ENCODE measurements at places on chromosomes 5 and 9.

DNA sequence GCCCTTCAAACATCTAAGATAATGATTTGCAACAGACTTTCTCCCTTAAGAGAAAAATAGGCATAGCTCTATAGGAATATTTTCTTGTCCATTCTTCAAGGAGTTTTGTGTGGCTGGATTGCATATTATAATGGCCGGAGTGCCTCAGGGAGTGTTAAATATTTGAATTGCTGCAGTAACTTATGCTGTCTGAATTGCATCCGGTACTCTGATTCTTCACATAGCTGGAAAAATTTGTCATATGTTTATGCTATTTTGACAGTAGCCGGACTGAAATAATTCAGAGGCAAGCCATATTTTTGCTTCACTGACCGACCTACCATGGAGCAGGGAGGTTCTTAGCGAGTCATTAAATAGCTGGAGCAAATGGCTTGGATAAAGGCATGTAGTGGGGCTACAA lies 621.0 kb downstream of the ACTL7B start:
- no peak for DNase-seq

- no peak for DNase-seq
Measured at GRCh38 chr9:134693011-134693410, 51.4 kb downstream of the COL5A1 start.

GRCh38 chr5:136212252-136212721 lies 19.3 kb upstream of the SMIM32 start:
- no peak for DNase-seq

DNA sequence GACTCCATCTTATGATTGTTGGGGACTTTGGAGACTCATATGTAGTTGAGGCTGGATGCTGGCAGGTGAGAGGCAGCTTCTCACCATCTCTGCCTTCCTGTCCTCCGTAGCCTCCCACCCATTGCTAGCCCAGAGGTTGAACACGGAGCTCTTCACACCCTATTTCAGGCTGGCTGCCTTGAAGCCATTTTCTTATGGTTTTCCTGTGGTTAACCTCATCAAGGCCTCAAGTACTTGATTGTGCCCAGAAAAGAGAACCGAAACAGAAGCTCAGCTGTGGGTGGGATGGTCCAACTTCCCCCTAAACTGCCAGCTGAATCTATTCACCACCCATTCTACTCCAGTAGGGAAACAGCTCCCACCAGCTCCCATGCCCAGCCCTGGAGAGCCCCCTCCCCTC lies 102.9 kb downstream of the LIFR start:
- DNase-seq = peak; percentile 74

- DNase-seq = no peak
Measured at GRCh38 chr5:154118385-154118784, 72.1 kb upstream of the GALNT10 start.

- peak; percentile 60 for DNase-seq
Measured at GRCh38 chr9:89564346-89564878, 40.4 kb upstream of the GADD45G start.

- peak; percentile 33 for DNase-seq
Measured at GRCh38 chr9:95505717-95506427, 10.9 kb downstream of the PTCH1 start.

DNA sequence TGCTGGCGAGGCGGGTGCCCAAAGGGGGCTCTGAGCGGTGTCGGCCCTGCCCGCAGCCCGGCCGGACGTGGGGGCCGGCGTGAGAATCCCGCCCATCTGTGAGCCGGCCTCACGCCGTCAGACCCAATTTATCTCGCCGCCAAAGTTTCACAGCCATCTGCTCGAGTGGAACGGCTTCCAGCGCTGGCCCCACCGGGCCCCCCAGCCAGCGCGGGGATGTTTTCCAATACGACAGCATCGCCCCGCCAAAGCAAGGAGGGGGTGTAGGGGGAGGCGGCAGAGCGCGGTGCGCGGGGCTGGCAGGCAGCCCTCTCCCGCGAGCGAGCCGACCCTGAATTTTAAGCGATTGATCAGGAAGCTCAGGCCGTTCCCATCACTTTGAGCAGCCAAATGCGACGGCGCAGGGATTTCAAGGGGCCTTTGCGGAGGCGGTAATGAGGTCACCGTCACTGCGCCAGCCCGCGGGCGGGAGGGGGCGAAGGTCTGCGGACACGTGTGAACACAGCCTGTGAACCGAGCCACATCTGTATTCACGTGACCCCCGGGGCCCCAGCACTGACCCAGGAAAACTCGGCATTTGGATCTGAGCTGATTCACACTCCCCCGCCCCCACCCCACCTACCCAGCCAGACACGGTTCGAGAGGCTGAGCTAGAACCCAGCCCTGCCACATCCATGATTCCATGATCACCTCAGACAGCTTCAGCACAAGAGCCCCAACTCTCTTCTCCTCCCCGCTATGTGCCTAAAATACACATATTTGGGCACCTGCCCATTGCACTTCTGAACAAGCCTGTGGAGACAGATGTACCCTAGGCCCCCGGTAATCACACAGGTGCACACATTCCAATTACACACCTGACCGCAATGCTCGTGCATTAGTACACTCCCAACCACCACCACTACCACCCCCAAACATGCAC lies 47.8 kb upstream of the PSD2 start:
- DNase-seq = peak; percentile 82

DNA sequence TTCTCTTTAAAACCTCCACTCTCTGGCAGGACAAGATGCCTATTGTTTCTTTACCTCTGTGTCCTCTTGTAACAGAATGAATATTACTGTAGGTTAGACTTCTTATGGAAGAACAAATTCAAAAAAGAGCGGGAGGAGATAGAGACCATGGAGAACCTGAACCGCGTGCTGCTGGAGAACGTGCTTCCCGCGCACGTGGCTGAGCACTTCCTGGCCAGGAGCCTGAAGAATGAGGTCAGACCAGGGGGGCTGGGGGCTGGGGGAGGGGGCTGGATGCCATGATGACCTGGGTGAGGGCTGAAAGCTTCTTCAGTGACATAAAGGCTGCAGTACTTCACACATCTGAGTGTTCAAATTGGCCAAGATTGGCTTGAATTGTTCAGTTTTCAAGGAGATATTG lies 61.4 kb downstream of the CFAP90 start:
- DNase-seq = no peak

GRCh38 chr9:37398464-37399025 lies 24.0 kb upstream of the GRHPR start:
- DNase-seq = no peak

GRCh38 chr9:21611891-21612290 lies 129.8 kb upstream of the IFNE start:
- no peak for DNase-seq

DNA sequence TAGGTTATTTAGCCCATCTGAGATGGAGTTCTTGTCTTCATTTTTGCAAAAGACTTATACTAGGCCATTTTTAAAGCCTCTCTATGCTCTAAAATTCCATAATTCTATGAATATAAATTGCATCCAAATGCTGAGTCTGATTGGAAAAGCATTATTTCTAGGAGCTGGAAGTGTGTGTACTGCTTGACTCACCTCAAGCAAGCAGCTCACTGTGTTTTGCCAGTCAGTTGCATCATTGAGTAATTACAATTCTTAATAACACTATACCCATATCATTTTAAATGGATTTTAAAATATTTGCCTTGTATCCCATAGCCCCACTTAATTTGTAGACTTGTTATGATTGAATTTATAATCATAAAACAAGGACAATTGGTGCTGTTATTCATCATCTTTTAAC lies 161.0 kb downstream of the PAM start:
- no peak for DNase-seq

- DNase-seq = no peak
Measured at GRCh38 chr5:159765760-159766517, 150.3 kb upstream of the ADRA1B start.

- no peak for DNase-seq
Measured at GRCh38 chr5:133252133-133252480, 200.3 kb downstream of the HSPA4 start.

DNA sequence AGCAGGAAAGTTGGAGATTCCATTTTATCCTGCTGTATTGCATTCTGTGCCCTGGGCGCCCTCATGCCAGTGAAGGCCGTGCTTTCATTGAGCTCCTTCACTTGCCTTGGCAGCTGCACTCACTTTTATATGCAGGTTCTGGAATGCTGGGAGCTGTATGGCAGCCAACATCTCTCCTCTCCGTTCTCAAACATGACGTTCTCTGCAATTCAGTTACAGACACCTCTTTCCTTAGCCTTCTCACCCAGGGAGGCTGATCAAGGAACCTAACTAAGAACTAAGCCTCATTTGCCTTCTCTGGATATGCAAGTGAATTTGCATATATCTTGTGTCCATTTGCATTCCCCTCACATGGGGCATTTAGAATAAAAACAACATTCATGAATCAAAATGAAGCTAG lies 29.4 kb upstream of the PURA start:
- no peak for DNase-seq

- DNase-seq = no peak
Measured at GRCh38 chr9:22389271-22389670, 57.4 kb upstream of the DMRTA1 start.

GRCh38 chr9:127336506-127337352 lies 60.2 kb upstream of the SLC2A8 start:
- DNase-seq = no peak

GRCh38 chr9:116635908-116636307 lies 51.2 kb upstream of the TRIM32 start:
- no peak for DNase-seq

GRCh38 chr5:38189081-38189504 lies 69.3 kb upstream of the EGFLAM start:
- DNase-seq = no peak

DNA sequence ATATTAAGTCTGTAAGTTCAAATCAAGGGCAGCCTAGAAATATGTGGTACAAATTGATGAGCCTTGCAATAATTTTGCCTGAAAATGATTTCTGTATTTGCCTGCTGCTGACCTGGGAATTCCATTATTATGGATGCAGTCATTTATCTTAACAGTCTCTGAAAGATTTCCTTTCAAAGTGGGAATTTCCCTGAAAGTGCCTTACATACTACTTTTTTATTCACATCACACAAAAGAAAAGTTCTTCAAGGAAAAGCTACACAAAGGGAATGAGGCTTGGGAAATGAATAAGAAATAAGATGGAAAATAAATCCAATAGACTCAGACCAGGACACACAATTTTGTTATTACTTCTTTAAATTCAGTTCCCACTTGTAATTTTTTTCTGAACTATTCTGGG lies 537.8 kb upstream of the PTGER4 start:
- DNase-seq = no peak

DNA sequence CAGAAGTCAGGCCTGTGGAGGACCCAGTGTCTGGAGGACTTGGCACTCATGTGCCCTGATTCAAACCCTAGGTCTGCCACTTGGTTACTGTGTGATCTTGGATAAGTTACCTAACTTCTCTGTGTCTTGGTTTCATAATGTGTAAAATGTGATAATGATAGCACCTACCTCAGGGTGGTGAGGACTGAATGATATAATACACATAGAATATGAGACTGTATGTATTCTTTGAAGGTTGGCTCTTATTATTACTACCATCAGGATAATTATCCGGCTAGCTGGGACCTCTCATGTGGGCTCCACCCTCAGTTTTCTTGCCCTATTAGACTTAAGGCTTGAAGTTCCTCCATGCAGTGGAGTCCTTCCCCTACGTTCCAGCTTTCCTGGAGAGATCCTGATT lies 172.2 kb downstream of the COL23A1 start:
- DNase-seq = no peak

DNA sequence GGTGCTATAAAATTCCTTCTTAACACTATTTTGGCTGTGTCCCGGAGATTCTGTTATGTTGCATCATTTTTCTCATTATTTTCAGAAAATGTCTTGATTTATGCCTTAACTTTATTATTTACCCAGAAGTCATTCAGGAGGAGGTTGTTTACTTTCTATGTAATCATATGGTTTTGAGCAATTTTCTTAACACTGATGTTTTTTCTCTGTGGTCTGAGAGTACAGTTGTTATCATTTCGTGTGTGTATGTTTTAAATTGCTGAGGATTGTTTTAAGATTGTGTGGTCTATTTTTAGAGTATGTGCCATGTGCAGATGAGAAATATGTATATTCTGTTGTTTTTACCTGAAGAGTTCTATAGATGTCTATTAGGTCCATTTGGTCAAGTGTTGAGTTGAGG lies 498.1 kb upstream of the ZNF608 start:
- no peak for DNase-seq

- DNase-seq = no peak
Measured at GRCh38 chr9:89512382-89512781, 14.5 kb upstream of the SEMA4D start.

DNA sequence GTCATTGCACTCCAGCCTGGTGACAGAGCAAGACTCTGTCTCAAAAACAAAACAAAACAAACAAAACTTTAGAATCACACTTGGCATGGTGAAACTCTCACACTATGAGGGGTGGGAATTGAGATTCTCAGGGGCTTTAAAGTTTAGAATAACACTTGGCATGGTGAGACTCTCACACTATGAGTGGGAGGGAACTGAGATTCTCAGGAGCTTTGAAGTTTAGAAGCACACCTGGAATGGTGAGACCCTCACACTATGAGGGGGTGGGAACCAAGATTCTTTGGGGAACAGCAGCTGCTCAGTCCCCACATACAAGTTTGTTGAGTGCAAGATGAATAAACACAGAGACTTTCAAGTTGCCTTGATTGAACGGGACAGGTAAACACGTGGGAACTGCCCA lies 149.4 kb downstream of the HSD17B3 start:
- no peak for DNase-seq

- DNase-seq = no peak
Measured at GRCh38 chr5:106314221-106314824, 1356.4 kb downstream of the EFNA5 start.

- no peak for DNase-seq
Measured at GRCh38 chr5:146069780-146070099, 35.6 kb downstream of the PLAC8L1 start.

DNA sequence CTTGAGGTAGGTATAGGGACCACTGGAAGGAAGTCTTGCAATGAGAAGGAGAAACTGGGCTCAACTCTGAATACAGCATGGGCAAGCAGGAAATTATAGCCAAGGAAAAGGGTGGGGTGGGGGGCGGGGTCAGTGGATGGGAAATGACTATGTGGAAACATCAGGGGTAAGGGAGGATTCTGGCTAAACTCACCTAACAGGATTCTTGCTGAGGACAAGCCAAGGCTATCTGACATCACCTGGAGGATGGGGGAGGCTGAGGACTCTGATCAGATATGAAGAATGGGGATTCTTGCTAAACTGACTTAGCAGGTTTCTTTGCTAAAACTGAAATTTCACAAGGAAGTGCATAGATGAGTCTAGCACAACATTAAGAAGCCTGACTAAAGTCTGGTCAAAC lies 40.8 kb downstream of the CTSL start:
- DNase-seq = no peak

- DNase-seq = no peak
Measured at GRCh38 chr5:118533156-118533555, 455.2 kb downstream of the DTWD2 start.

- no peak for DNase-seq
Measured at GRCh38 chr9:119963798-119964372, 594.6 kb upstream of the BRINP1 start.

- no peak for DNase-seq
Measured at GRCh38 chr5:113514289-113514635, 768 bp downstream of the YTHDC2 start.

Data from GM06990 (cell line).